ENCODE measurements at places on chromosomes 11 and 22.

DNA sequence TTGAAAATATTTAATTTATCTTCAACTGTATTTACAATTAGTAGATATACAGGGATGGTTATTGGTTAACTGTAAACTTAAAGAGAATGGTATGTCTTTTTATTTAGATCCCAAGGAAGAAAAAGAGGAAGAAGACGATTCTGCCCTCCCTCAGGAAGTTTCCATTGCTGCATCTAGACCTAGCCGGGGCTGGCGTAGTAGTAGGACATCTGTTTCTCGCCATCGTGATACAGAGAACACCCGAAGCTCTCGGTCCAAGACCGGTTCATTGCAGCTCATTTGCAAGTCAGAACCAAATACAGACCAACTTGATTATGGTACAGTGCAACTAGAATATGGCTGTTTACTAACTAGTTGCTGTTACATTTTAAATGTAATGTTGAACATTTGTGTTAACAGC, 12.7 kb upstream of the CNTF start:
- no peak for ATAC-seq

- ATAC-seq = no peak
Measured at GRCh38 chr22:38866399-38867123, 5.5 kb downstream of the CBX6 start.

DNA sequence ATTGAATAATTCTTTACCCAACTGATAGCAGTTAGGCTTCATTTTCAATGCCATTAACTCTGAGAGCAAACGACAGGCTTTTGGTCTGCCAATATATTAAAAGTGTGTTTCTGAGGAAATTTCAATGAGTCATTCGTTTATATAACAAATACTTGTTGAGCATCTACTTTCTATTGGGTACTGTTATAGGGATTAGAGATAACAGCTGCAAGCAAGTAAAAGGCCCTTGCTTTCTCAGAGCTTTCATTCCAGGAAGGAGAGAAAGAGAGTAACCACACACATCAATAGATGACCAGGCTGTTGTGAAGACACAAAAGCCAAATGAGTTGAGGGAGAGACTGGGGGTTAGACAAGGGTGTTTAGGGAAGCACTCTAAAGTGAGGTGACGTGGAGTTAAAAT, 35.7 kb downstream of the CD44 start:
- no peak for ATAC-seq

DNA sequence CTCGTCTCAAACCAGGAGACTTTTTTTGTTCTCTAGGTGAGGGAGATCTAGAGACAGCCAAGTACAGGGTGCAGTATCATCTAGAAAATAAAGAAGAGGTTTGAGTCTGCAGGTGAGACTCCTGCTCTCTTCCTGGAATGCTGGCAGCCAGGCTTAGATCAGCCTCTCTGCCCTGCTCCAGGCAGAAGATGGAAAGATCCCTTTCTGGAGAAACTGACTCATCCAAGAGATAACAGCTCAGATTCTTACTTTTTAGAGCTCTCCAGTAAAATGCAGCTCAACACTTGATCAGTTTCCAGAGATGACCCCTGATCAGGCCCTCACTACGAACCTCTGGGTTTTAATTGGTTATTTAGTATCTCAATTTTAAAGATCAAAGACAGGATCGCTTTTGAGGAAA, 44.6 kb upstream of the EHF start:
- no peak for ATAC-seq

GRCh38 chr11:2094354-2095197, 44.6 kb downstream of the IGF2 start:
- no peak for ATAC-seq

GRCh38 chr22:21660904-21661303, 4.9 kb upstream of the PPIL2 start:
- no peak for ATAC-seq

GRCh38 chr11:76251576-76251975, 45.3 kb upstream of the WNT11 start:
- no peak for ATAC-seq

- no peak for ATAC-seq
Measured at GRCh38 chr11:121063728-121064127, 37.3 kb upstream of the TECTA start.
